ENCODE measurements at places on chromosomes 1 and 21.

- DNase-seq, result no peak
Observed at GRCh38 chr1:184494929-184495328, 108.1 kb downstream of the C1orf21 start.

DNA sequence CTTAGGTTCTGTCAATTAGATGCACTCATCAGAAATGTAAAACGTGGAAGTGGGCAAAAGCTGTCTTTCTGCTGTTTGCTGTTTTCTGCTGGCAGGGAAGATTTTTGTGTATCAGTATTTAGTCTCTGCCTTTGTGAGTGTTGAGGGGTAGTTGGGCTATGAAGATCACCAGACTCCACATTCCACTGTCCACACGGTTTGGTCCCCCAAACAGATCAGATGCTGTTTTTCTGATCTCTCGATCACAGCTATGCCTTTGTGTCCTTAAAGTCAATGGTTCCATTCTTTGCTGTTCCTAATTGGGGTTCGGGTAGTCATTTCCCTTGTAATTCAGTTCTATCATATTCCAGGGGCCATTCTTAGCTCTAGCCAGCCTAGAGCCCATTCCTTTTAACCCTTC lies 27.0 kb upstream of the NPL start:
- DNase-seq, result no peak

DNA sequence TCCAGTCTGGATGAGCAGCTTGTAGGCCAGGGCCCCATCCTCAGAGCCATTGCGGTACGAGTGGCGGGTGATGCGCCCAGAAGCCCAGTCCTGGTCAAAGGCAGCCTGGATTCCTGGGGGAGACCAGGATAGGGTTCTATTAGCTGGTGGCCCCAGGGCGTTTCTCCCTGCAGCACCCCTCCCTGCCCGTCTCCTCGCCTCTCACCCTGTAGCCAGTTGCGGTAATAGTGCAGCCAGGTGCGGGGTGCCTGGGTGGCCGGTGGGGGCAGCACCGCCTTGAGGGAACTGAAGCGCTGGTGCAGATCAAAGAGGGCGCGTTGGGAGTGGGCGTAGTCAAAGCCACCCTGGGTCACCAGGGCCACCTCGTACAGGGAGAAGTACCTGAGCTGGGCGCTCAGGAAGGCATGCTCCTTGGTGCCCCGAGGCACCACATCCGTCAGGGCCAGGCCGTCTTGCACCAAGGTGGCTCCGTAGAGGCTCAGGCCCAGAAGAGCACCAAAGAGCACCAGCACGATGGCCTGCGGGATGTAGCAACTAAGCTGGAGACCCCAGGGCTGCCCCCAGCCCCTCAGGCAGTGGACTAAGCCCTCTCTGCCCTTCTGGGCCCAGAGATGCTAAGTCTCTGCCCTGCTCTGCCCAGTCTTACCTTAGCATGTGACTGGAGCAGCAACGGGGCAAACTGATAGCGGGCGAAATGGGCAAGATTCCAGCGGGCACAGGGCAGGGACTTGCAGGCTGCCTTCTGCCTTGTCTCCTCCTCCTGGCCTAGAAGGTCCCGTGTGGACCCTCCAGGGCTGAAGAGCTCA lies 15.7 kb downstream of the PTCH2 start:
- no peak for DNase-seq

DNA sequence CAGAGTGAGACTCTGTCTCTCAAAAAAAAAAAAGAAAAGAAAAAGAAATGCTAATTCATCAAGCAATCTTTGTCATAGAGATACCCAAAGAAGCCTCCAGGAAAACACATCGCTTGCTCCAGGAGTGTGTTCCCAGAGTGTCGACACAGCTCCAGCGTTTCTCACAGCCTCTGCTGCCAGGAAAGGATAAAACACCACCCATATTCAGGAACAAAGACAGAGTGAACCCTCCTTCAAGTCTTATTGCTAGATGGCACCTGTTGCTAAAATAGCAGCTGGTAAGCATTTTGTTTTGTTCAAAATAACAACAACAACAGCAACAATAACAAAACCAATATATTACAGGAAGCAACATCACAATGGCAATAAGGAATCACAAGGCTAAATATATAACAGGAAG lies 3.1 kb downstream of the ILDR2 start:
- no peak for DNase-seq

DNA sequence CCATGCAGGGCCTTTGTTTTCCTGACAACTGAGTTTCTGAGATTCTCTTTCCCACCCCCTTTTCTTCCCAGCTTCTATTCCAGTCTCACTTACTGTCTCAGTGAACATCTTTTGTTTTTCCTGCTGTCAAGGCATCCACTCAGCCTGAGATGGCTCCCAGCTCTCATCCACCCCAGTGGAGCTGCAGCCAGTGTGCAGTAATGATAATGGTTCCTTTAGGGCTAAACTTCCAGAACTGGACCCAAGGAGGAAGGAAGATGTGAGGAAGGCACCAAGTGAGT lies 44.4 kb upstream of the KIRREL1 start:
- DNase-seq, result no peak

GRCh38 chr1:44261171-44261817 lies 48.0 kb downstream of the DMAP1 start:
- no peak for DNase-seq

- no peak for DNase-seq
Observed at GRCh38 chr1:103109311-103109920, 1.1 kb upstream of the COL11A1 start.

GRCh38 chr1:210616356-210616755 lies 287.7 kb downstream of the HHAT start:
- DNase-seq, result no peak

- DNase-seq, result no peak
Observed at GRCh38 chr1:67429011-67429527, 1.1 kb downstream of the SERBP1 start.

DNA sequence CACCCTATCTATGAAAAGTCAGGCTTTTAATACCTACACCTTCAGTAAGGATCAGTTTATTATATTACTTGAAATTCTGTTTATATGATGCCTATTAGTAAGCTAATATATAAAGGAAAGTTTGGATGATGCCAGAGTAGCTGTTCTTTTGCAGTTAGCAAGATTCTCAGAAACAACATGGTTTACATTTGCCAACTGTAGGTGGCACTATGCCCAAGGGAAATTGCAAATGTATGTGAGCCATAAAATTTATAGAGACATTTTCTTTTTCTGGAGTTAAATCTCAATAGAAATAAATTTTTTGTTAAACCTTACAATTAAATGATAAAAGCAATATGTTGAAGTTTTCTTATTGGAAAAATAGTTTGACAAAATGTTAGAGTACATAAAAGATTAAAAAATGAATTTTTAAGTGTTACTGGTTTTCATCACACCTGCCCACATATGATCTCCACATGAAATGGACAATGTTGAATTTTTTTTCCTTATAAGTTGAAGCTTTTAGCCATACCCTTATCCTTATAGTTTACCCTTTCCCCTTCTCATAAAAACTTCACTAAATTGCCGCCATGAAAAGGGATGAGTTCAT lies 32.1 kb upstream of the EPHX4 start:
- peak; percentile 51 for DNase-seq

DNA sequence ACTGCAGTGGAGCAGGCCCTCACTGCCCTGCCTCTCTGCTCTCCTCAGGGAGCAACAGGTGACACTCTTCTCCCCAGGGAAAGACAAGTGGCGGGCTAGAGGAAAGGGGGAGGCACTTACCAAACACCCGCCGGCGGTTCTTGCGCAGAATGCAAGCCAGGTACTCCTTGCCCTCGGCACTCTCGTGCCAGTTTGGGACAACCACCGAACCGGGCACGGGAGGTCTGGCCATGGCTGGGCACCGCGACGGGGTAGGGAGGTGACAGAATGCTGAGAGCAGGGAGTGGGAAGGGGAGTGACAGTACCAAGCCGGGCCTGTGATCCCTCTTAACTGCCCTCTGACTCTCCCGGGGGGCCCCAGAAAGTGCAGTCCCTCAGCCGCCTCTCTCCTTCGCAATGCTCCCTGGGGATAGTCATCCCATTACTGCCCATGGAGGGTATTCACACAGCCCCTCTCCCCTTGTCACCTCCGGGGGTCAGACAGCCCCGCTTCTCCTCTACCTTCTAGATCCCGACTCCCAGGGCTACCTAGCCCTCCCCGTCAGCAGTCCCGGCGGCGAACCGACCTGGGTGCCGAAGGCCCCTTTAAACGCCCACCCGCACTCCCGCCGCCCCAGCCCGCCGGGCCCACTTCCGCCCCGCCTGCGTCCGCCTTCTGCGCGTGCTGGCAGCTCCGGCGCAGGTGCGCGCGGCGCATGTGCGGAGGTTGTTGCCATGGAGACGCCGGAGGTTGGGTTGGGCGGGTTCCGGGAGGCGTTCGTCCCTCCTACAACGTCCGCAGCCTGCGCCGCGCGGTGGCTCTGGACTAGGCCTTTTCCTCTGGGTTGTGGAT lies at the start of gene CPLANE2:
Gene CPLANE2, minus strand, starts transcription at position 673 of the 832 bp plus-strand sequence. Its CDS starts 441 bp downstream, at position 232.
- DNase-seq, result peak; percentile 91

DNA sequence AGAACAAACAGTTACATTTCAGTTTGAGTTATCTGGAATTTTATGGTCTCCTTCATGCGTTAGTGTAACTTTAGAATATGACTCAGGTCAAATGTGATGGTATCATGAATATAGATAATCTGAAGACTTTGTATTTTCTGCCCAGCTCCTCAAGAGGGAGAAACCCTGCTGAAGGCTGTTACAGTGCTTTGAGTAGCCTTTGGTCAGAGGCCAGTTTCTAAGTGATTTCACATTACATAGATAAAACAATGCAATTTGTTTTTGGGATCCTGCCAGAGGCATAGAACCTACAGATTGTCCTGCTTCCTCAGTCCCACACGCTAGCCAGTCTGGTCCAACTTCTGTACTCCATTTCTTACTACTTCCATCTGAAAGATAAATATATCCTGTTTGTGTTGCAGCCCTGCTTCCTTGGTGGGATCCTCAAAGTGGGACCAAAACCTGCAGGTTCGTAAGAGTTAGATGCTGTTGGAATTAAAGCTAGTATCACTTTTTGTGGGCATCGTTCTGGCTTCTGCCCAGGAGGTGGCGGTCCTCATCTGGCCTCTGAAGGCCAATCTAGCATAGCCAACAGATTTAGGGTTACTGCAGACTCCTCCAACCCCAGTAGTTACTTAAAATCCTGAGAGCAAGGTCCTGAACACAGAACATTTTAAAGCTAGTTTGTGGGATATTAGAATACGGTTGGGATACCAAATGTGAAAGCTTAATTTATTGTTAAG lies 645.8 kb upstream of the USP24 start:
- DNase-seq, result no peak

GRCh38 chr1:10529765-10530164 lies 55.0 kb downstream of the PEX14 start:
- DNase-seq, result no peak

DNA sequence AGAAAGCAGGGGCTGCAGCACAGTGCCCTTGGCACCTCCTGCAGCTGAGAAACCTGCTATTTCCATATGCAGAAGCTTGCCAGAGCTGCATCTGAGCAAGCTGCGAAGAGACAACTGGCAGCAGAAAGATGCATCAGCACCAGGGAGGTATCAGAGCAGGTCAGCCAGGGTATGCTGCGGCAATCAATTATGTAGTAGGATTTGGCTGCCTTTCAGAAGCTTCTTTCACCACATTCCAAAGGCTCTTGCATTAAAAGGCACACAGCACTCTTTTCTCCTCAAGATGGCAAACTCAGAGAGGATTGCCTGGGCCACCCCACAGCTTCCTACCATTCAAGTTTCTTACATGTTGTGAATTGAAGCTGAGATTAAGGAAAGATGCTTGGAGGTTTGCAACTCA lies 47.6 kb upstream of the RAP1A start:
- peak; percentile 4 for DNase-seq

GRCh38 chr1:198601936-198602889 lies 36.6 kb upstream of the PTPRC start:
- DNase-seq, result no peak

DNA sequence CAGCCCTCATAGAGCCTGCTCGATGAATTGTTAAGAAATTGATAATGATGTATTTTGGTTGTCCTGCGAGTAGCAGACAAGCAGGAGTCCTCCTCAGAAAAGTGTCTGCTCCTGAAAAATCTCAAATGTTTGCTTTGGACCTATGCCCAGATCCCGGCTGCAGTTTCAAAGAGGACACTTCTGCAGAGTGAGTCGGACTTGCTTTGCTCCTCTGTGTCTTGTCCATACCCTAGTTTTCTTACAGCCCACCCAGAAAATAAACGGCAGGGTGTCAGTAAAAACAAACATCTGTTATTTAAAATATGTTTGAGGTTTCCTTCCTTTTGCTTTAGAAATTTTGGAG lies 2.8 kb downstream of the S100A10 start:
- DNase-seq, result no peak

- DNase-seq, result no peak
Observed at GRCh38 chr1:177423090-177423489, 252.3 kb downstream of the BRINP2 start.

- peak; percentile 61 for DNase-seq
Observed at GRCh38 chr1:183148599-183148998, 37.5 kb upstream of the LAMC2 start.

DNA sequence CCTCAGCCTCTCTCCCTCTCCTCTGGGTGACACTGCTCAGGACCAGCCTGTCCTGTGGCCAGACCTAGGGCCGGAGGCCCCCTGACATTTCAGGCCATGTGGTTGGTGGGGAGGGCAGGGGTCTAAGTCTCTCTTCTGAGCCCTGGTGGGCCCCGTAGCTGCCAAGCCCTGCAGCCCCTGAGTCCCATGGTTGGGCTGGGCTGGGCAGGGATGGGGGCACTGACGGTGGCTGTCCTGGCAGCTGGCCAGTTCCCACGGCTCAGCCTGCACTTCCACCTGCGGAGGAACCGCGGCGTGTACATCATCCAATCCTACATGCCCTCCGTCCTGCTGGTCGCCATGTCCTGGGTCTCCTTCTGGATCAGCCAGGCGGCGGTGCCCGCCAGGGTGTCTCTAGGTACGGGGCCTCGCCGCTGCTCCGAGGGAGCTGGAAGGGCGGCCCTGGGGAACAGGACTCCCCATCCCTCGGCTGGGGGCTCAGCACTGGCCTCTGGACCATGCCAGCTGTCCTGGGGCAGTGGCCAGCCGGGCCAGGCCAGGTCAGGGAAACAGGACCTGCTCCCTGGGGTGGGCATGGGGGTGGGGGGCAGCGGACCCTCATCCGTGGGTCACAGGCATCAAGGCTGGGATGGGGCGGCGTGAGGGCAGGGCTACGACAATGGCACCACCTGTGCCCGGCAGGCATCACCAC lies 9.9 kb downstream of the GABRD start:
- no peak for DNase-seq

DNA sequence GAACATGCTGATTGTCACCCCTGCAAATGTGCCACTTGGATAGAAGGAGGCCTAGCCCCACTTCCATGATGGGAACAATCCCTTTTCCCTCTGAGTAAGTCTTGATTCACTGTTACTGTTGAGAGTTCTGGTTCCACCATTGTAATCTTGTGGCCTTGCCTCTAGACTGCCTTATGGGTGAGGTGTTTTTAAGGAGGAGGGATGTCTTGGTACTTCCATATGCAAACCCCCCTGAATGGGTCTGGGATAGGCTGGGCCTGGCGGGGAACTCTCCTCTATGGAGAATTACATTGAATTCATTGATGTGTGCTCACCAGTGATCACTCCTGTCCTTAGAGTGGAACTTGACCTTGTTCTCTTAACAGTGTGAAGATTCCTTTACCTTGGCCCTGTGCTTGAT lies 5.8 kb downstream of the GALNT2 start:
- no peak for DNase-seq

All from NCI-H2227 treated with DMSO at 0.1 percent for 48 hours (cell line).